ENCODE measurements at places on chromosomes 13 and 19.

DNA sequence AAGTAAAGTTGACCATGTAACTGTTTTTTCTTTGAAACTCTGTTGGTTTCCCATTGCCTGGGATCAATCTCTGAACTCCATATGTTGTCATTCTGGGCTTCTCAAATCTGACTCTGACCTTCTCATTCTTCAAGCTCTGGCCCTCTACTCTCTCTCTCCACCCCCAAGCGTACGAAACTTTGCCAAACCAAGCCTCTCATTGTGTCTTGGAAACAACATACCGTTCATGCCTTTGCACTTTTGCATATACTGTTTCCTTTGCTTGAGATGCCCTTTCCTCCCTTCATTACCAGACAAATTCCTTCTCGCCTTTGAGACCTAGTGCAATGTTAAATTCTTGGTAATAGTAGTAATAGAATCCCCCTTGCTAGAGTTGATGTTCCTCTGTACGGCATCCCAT, 113.7 kb downstream of the OLFM4 start:
- DNase-seq, result no peak

- DNase-seq, result no peak
Measured at GRCh38 chr19:41910240-41910991, 17.8 kb downstream of the ERFL start.

DNA sequence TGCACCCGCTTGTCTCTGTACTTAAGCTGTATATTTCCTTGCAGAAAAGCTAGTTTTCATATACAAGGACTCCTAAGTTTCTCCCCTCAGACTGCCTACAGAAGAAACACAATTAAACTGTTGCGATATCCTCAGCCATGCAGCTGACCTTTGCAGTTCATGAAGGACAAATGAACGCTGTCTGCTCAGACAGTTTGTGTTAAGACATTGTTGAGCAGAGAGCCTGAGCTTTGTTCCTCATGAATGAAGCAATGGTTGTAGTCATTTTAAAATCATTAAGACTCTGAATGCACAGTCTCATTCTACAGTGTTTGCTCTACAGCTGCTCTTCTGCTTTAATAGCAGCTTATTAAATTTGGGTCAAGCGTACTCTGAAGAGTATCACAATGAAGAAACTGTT, 23.2 kb upstream of the MAB21L1 start:
- DNase-seq, result no peak

GRCh38 chr19:17719730-17720400, 585 bp downstream of the MAP1S start:
- DNase-seq, result no peak

- no peak for DNase-seq
Measured at GRCh38 chr13:99967869-99968520, 3.6 kb downstream of the ZIC5 start.

- no peak for DNase-seq
Measured at GRCh38 chr19:43551399-43552197, 18.6 kb downstream of the ZNF575 start.

DNA sequence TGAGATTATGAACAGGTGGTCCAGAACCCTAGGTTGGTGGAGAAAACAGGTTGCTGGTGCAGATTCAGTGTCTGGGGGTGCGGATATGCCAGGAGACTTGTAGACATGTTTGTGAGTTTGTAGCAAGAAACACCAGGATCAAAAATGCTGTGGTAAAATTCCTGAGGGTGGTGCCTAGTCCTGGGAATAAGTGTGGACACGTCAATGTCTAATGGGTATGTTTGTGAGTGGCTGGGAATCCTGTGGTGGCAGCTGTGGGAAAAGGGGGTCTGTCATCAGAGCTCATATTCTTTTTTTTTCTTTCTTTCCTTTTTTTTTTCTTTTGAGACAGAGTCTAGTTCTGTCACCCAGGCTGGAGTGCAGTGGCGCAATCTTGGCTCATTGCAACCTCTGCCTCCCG, 7.2 kb downstream of the ZNF708 start:
- no peak for DNase-seq

DNA sequence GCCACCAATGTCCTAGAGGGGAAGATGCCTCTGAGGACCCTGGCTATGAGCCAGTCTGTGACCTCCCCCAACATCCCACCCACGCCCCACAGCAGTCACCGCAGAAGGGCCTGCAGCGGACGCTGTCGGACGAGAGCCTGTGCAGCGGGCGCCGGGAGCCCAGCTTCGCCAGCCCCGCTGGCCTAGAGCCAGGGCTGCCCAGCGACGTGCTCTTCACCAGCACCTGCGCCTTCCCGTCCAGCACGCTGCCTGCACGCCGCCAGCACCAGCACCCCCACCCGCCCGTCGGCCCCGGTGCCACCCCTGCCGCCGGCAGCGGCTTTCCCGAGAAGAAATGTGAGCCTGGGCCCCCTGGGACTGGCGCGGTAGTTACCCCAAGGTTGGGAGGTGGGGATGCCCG, 30.6 kb downstream of the DPF1 start:
- DNase-seq, result no peak

GRCh38 chr19:39937094-39937720, 2.8 kb upstream of the FCGBP start:
- peak; percentile 20 for DNase-seq

- no peak for DNase-seq
Measured at GRCh38 chr13:20402881-20403280, 122.8 kb downstream of the CRYL1 start.

DNA sequence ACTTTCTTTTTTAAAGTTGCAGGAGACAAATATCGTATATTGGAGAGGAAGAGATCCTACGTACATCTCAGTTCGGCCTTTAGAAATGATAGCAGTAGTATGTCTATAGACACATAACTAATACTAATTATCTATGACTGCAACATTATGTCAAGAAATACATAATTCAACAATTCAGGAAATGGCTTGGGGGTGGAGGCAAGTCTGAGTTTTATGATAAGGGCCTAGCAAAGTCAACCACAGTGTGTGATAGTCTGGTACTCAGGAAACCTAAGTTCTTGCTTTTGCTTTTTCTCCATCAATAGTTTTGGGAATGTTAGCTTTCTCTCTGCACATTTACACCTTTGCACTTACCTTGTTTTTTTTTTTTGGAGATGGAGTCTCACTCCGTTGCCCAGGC, 27.5 kb upstream of the OBI1 start:
- no peak for DNase-seq

DNA sequence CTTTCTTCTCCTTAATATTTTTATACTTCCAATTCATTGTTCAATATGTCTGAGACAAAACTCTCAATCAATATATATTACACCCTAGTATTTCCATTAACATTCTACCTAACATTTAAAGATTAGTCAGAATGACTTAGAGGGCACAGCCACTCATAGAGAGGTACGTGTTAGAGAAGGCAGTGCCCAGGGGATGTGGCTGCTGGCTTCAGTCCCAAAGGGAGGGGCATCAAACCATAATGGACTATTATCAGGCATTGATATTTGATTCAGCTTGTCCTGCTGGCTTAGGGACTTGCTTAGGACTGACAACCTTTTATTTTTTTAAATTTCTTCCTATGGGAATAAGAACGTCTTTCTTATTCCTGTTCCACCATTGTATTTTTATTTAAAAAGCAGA, 1392.0 kb upstream of the ATXN8OS start:
- no peak for DNase-seq

DNA sequence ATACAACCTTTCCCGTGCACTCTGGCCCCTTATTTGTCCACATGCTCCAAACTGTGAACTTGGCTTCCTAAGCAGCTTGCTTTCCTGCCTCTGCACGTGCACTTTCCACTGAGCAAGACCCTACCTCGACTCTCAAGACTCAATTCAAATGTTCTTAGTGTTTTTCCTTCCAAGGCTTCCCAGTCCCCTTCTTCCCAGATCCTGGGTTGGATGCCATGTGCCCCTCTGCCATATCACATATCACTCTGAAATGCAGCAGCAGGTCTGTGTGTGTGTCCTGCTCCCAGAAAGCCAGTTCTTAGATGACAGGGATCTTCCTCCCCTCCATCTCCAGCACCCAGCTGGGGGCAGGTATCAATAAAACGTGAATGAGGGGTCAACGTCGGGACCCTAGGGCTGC, 3.0 kb downstream of the ZNF557 start:
- no peak for DNase-seq

- no peak for DNase-seq
Measured at GRCh38 chr13:76769271-76769791, 116.9 kb downstream of the KCTD12 start.

DNA sequence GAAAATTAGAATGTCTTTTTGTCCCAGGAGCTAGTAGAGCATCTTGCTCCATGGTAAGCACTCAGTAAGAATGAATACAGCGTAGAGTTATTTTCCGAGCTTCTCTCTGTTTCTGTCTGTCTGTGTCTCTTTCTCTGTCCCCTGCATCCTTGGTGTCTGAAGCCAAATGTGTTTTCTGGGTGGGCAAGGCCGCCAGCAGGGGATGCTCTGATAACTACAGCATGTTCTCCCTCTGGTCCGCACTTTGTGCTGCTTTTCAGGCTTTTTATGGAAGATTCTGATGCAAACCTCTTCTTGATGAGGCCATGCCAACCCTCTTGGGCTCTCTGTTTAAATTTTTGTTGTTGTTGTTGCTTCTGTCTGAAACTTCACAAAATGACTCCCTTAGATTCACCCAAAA, 142.8 kb upstream of the UBL3 start:
- no peak for DNase-seq

DNA sequence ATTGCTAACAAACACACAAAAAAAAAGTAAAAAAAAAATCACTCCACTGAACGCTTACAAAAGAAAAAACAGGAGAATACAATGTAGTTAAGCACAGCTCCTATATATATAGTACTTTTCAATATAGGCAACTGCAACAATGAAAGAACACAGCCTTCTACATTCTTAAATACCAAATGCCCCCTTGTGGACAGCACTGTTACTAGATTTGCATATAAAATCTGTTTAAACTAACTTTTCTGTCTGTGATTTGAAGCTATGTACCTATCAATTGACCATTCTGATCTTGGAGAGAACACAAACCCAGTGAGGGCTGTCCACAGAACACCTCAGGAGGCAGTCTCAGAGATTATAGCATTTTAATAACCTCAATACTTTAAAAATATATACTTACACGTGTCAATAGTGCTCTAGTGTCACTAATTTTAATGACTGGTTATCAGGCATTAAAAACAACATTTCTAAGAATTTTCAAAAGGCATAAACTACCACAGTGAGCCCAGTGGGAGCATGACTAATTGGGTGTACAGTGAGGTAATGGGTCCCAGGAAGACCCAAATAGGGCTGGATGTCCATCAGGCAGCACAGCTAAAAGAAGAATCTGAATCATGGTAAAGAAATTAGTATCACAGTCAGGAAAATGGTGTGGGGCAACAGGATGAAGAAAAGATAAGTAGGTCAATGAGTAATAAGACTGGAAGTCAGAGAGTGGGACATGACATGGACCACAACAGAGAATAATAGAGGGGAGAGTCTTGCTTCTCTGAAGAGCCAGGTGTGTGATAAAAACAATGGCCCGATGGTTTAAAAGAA, 22.2 kb downstream of the CCDC169 start:
- no peak for DNase-seq

- DNase-seq, result no peak
Measured at GRCh38 chr13:19817106-19817505, 34.4 kb upstream of the PSPC1 start.

- DNase-seq, result no peak
Measured at GRCh38 chr19:13013649-13014048, 18.4 kb downstream of the NFIX start.

- DNase-seq, result no peak
Measured at GRCh38 chr19:18814063-18814462, 17.7 kb upstream of the UPF1 start.

- DNase-seq, result no peak
Measured at GRCh38 chr13:106587787-106588186, 19.9 kb upstream of the ARGLU1 start.

DNA sequence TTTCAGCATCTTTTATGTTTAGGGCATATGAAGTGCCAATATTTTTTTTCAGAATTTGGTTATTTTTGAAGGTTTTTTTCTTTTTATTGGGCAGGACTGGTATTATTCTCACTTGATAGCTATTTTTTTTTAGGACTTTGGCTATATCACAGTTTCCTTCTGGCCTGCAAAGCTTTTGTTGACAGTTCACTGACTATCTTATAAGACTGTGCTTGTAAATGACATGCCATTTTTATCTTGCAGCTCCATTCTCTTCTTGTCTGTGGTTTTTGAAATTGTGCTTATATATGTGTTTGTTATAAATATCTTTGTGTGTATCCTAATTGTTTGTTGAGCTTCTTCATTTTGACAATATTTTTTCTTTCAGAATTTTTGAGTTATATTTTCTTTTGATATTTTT, 26.4 kb upstream of the ZNF431 start:
- no peak for DNase-seq

DNA sequence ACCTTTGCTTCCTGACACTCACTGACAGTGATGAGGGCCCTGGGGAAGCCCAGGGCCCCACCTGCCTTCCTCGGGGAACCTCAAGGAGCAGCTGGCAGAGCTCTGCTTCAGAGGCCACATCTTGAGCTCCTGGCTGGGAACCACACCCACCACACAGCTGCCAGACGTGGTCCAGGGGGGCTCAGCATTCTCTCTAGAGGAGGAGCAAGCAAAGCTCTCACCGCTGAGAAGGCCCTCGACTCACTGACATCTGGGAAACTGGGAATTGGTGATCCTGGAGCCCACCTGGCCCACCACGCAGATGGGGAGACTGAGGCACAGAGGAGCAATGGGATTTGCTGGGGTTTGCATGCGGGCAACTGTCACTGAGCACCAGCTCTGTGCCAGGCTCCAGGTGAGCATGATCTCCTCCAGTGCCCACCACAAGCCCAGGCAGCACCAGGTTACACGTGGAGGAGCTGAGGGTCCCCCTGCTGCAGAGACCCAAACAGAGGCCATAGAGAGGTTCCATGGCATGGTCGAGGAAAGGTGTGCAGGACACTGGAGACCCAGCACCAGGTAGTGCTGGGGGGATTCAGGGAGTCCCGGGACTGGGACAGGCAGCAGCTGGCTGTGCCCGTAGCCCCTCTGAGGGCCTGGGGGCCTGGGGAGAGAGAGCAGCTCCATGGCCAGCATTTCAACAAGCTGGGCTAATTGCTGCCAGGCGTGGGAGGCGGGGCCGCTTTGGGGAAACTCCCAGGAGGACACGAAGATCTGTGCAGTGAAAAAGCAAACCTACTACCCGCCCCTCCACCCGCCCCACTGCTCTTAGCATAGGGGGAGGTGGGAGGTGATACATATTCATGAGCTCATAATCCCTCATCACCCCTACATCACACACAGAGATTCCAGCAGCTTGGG, 33.4 kb downstream of the PEPD start:
- DNase-seq, result no peak

DNA sequence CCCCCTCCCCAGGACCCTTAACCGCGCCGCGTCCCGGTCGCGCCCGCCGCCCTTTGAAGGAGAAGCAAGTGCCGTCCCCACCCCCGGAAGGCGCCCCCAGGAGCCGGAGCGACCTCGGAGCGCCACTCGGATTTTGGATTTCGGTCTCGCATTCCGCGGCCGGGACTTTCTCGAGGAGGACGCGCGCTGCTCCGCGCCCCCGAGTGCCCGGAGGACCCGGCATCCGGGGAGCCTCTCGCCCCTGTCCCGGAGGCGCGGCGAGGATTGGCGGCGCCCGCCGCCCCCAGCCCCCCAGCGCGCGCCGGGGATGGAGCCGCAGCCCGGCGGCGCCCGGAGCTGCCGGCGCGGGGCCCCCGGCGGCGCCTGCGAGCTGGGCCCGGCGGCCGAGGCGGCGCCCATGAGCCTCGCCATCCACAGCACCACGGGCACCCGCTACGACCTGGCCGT, 1.6 kb downstream of the MIDN start:
- no peak for DNase-seq
